ENCODE measurements at places on chromosomes 16 and 17. TPM values are rescaled to one million over a fixed set of nuclear protein-coding genes. Genes with fewer than 3 reads are reported as not detected.

Gene RNF222
- 0.80 TPM for total RNA-seq

Gene KIF2B
- total RNA-seq = not detected

DNA sequence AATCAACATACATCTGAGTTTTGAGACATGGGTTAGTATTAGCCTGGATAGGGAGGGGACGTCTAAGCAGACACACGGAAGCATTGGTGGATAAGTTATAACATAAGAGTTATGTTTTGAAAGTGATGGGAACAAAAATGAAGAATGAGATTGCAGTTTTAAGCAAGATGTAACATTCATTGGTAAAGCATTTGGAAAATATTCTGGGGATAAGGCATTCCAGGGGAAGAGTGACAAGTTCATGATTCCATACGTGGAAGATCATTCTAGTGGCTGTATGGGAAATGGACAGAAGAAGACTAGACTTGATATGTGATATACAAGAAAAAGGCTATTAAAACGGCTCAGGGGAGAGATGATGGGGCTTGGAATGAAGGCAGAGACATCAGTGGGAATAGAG lies 632.9 kb downstream of the CDH8 start:
- DNase-seq = no peak

DNA sequence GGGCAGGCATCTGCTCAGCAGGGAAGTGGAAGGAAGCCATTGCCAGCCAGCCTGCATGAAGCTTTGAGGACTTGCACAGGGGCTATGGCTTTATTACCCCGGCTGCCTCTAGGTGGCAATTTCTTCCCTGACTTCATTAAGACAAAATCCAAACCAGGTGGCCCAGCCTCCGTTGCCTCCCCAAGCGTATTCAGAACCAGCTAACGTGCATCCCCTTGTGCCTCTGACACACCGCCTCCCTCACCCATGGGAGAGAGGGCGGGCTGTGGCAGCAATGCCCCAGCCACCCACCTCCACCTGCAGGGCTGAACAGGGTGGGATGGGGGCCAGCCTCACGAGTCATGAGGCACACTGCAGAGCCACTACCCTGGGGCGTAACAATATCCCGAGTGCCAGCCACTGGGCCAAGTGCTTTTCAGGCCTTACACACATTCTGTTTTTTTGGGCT lies 6.8 kb downstream of the KIFC3 start:
- DNase-seq = no peak

- DNase-seq = no peak
Observed at GRCh38 chr17:67051155-67051538, 6.8 kb downstream of the CACNG1 start.

GRCh38 chr16:30769379-30770089 lies 7.4 kb downstream of the RNF40 start:
- DNase-seq = no peak

Measured in epithelial cell of proximal tubule (primary cell).